ENCODE measurements at places on chromosomes 11 and 22.

- no peak for DNase-seq
Measured at GRCh38 chr11:75199412-75199955, 41.1 kb upstream of the TPBGL start.

GRCh38 chr11:58676563-58677135 lies 54.2 kb downstream of the CNTF start:
- DNase-seq: no peak

- no peak for DNase-seq
Measured at GRCh38 chr11:74638869-74639268, 46.5 kb downstream of the POLD3 start.

DNA sequence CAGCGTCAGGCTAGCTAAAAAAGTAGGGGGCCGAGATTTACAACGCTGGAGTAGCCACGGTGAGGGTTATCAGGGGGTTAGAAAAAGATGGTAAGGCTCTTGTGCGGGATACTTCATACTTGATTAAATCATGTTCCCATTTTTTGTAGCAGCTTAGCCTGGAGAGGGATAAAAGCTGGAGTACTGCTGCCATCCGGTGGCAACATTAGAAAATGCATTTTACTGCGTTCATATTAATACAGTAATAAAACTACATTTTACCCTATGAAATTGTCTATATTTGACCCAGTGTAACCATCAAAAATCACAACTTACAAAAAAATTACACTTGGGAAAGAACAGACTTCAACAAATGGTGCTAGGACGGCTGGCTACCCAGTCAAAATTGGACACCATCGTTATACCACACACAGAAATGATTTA lies 17.3 kb downstream of the RPUSD4 start:
- DNase-seq: no peak

DNA sequence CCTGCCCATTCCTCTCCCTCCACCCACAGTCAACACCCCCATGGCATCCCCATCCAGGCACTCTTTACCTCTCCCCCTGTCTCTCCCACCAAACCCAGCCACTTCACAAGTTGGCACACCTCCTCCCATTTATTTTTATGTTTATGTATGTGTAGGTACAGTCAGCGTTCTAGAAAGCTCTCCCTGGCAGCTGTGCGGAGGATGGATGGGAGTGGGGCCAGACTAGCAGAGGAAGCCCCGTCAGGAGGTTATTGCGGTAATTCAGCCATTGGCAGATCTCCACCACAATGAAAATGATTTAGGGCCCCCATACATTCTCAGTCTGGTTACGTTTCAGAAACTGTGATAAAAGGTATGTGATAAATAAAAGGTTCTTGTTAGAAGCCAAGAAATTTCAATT lies 51.3 kb downstream of the BTG4 start:
- no peak for DNase-seq

GRCh38 chr11:111439901-111440300 lies 60.8 kb upstream of the POU2AF1 start:
- no peak for DNase-seq

GRCh38 chr11:42951266-42951665 lies 360.5 kb upstream of the API5 start:
- no peak for DNase-seq

- no peak for DNase-seq
Measured at GRCh38 chr22:49271831-49272230, 555.8 kb downstream of the BRD1 start.

- no peak for DNase-seq
Measured at GRCh38 chr11:576811-577610, 741 bp downstream of the PHRF1 start.

- no peak for DNase-seq
Measured at GRCh38 chr11:113628912-113629311, 77.2 kb downstream of the TMPRSS5 start.

Data from GDM1 (cell line).